ENCODE measurements at places on chromosomes 5 and 9.

DNA sequence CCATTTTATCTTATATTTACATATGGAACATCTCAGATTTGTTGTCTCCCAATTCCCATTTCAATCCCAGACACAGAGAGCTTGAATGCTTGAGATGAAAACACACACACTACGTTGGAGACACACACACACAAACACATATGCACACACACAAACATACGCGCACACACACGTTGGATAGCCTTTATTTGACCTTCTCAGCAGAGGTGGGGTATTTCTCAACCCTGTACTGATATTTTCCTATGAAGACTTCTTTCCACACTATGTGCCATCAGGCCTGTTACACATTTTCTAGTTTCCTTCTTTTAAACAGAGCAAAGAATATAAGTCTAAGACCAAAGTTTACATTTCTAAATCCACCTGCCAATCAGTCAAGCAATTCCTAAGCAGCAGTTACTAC, 291.0 kb downstream of the TAF11L14 start:
- DNase-seq: no peak

GRCh38 chr5:38716516-38716915, 129.3 kb upstream of the OSMR start:
- no peak for DNase-seq

DNA sequence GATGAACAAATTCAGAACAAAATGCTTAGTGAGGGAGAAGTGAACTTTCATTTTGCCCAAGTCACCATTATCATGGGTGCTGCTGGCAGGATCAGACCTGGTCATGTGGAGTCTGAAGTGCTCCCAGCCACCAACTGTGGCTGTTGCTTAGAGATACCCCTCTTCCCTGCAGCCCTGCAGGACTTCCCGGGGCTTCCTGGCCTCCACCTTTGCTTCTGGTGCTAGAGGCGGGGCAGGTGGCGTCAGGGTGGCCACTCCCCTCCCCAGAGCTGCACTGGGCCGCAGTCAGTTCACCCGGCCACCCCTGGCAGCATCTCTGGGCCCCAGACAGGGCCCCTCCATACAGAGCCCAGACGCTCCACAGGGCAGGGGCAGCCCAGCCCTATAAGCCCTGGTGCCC, 30.0 kb upstream of the SLC12A7 start:
- DNase-seq: no peak

DNA sequence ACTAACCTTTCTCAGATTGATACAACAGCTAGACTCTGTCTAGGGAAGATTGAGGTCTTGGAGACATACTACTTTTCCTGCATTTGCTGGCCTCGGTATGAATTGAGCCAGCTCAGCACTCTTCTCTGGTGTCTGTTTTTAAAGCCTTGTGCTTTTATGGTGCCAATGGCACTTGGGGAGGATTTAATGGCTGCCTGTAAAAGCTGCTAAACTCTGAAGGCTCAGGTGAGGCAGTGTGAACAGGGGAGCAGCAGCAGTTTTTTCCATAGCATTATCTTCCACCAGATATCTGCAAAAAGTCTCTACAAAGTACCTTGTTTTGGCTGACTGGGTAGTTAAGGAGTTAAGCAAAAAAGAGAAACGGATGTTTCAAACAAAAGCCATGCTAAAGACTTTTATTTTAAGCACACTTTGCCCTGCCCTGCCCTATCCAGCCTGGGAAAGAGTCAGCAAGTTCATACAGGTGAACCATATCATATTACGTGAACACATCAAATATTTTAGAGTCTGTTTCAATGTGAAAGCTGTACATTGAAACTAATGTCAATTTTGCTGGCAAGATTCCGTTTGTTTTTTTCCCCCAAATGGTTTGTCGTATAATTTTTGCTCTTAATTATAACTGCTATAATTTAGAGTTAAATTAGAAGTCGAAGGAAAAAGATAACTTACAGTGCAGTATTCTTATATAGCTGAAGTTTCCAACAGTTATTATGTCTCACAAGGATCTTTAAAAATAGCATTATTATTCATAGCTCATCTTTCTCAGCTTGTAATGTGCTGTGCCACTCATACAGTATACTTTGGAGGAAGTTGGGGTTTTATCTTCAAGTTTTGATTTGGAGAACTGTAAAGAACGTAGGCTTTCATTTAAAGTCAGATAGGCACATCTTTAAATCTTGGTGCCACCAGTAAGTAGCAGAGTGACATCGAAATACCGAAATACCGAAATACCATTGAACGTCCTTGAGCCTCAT, 424.1 kb upstream of the CD180 start:
- no peak for DNase-seq

DNA sequence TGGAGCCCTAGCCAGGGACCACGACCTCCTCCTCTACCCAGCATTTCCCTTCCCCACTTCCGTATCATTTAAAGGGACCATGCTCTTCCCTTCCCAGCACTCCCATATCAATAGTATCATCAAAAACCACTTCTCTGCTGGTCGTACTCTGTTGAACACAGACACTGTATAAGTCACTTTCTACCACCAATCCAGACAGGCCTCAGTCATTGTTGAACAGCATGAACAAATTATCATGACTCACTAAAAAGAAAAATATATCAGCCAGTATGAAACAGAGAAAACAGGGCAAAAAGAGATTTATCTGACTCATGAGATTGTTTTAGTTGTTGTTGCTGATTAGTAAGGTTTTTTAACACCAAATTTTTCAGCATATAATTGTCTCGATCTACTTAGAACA, 89.8 kb downstream of the CDKN2A start:
- no peak for DNase-seq

- no peak for DNase-seq
Measured at GRCh38 chr9:108813951-108814601, 41.7 kb downstream of the ACTL7B start.

DNA sequence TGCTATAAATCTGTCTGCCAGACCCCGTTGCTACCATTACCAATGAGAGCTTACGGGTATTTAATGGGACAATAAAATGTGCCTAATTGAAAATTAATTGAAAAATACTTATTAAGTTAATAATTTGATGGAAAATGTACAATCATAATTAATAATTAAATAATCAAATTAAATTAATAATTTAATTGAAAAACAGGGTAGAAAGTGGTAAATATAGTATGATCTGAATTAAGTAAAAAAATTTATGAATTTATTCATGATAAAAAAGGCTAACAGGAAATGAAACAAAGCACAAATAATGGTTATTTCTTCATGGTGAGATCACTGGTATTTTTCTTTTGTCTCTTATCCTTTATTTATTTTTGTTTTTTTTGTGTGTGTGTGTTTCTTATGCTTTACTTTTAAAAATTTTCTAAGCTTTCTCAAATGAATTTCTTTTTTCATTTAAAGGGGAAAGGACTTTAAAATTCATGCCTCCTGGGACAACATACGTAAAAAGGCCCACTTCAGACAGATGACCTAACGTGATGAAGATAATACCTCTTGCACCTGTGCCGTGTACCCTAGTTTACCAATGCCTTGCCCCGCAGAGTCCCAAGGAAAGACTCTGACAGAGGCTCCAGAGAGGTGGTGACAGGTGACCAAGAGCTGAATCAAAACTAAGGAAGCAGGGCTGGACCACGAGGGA, 24.0 kb upstream of the RXRA start:
- DNase-seq: no peak

- no peak for DNase-seq
Measured at GRCh38 chr5:168755548-168756093, 176.5 kb upstream of the PANK3 start.

DNA sequence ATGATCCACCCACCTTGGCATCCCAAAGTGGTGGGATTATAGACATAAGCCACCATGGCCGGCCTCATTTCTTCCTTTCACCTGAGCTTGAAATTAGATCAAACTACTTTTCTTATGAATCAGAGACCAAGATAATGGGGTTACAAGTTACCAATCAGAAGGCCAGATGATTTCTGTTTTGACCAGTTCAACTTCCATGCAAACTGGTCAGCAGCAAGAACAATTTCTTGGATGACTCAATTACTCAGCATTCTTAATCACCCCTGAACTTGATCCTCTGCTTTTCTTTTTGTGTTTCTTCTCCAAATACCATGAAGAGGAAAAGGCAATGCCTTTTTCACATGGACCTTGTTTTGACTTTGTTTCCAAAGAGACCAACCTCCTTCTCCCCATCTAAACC, 10.0 kb upstream of the PLIN2 start:
- DNase-seq: no peak

DNA sequence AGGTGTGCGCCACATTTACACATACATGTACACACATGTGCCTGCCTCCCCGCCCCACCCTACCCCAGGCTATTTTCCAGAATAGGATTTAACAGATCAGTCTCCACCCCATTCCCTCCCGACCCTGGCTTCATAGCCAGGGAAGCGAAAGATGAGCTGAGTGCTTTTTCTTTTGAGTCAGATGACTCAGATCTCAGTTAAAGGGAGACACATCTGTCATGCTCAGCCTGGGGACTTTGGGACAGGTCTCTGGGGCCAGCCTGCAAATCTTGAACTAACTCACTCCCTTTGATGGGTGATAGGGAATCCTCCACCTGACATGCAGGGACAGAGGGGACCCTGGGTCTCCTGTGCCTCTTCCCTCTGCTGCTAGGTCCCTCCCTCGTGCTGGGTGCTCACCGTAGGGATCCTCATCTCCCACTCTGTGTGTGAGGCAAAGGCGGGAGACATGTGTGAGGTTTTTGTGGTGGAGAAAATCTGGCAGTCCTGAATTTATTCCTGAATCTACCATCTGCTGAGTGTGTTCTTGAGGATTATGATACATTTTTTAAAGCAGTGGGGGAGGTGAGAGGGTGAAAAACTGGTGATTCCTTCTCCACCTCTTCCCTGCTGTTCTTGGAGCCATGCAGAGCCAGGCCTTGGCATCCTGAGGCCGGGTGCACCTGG, 37.7 kb downstream of the NEUROG1 start:
- no peak for DNase-seq

DNA sequence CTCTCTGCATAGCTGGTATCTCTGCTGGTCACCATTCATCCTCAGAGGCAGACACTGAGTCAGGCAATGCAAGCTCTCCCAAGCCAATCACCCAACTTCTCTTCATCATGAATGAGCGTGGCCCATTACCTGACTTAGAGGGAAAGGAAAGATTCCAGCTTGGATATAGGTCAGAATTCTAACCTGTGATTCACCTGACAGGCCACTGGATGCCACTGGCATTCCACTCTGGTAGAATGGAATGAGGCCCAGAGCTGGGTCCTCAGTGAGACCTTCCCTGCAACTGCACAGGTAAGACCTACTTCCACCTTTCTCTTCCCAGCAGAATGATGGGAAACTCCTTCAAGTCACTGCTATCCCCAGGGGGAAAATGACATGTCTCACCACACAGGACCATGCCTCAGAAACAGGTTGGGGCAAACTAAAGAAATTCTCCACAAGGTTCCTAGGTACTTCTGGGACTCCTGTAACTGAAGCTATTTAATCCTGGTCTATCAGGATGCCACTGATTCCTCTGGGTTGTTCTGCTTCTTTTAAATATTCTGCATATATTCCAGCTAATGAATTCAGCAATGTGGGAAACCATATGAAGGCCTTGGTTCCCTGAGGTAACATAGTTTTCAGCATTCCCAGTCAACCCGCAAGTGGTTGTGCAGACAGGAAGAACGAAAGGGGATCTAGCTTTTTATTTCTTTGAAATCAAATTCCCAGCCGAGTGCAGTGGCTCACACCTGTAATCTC, 62.0 kb downstream of the SUSD1 start:
- DNase-seq: no peak

DNA sequence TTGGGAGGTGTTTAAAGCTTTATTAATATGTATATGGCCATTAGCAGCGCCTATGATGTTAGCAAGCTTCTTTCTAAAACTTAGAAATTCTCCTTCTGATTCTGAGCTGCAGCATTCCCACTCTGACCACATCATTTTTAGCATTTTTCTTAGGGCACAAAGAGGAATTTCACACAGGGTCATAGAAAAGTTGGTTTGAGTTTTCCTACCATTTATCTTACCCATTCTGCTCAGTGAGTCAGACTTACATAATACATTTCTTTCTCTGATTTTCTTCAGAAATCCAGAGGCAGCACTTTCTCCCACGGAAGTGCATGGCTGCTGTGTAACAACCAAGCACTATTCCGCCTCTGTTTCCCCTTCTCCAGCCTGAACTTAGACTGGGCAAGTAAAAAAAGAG, 246.6 kb downstream of the ARL15 start:
- DNase-seq: no peak

GRCh38 chr9:77819657-77820056, 171.5 kb upstream of the GNA14 start:
- DNase-seq: no peak

GRCh38 chr5:135190416-135191083, 156.5 kb upstream of the PITX1 start:
- DNase-seq: no peak

DNA sequence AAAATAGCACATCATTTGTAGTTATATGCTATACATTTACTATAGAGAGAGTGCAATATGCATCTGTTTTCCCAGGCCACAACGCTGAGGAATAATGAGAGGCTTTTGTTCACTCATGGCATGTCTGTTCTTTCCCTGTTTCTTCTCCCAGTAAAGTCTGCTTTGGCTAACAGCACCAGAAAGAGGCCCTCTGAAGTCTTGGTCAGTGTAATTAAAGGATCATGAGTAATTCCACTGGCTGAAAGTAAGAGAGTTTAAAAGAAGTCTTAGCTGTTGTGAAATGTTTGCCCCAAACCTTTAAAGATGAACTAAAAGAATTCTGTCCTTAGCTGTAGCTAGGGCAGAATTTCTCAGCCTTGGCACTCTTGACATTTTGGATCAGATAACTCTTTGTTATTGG, 228.8 kb downstream of the TLE4 start:
- no peak for DNase-seq

DNA sequence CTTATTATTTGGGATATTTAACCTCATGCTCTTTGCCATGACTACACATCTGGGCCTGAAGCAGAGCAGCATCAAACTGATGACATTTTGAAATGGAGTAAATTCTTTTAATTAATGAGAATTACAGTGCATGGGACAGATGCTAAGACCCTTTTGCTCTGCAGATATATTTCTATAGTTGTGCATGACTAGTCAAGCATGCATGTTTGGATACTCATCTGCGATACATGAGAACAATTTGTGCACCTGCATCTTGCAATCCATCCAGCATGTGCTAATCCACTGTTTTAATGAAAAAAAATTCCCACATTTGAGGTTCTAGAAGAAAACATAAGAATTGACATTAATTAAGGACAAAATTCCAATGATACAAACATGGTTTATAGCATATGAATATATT, 1047.6 kb upstream of the ACO1 start:
- no peak for DNase-seq

- DNase-seq: no peak
Measured at GRCh38 chr9:124688238-124688904, 82.7 kb downstream of the NR6A1 start.

Measured in stimulated activated CD8-positive, alpha-beta memory T cell treated with anti-CD3 and anti-CD28 coated beads, Interleukin-7, amount 100 ng/mL, for 1 hour (primary cell).